ENCODE measurements at places on chromosomes 12 and 14.

- DNase-seq: no peak
These were observed 8.5 kb upstream of the BCL7A start for GRCh38 chr12:122013136-122013535.

- DNase-seq: peak; percentile 8
These were observed 21.3 kb upstream of the RFLNA start for GRCh38 chr12:124273630-124274029.

GRCh38 chr12:47098099-47098498 is 18.3 kb upstream of the AMIGO2 start:
- DNase-seq: no peak

GRCh38 chr12:121297435-121297991 is 1.0 kb upstream of the CAMKK2 start:
- DNase-seq: no peak

GRCh38 chr12:111269718-111270117 is 99.2 kb downstream of the PHETA1 start:
- no peak for DNase-seq

GRCh38 chr12:109962398-109962797 is 33.8 kb downstream of the GIT2 start:
- DNase-seq: no peak

- no peak for DNase-seq
These were observed 519.7 kb upstream of the TBX3 start for GRCh38 chr12:115203701-115204100.

DNA sequence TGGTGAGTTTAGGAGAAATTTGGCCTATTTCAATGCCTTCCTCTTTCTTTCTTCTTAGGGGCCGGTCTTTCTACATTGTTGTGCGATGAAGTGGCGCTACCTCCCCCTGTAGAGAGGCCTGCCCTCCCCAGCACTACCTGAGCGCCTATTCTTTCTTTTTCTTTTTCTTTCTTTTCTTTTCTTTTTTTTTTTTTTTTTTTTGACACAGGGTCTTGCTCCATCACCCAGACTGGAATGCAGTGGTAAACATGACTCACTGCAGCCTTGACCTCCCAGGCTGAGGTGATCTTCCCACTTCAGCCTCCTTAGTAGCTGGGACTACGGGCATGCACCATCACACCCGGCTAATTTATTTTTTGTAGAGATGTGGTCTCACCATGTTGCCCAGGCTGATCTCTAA is 136.1 kb upstream of the MAX start:
- no peak for DNase-seq

GRCh38 chr12:6195665-6196535 is 4.3 kb upstream of the CD9 start:
- DNase-seq: peak; percentile 66

GRCh38 chr12:45268672-45269411 is 52.9 kb downstream of the ANO6 start:
- DNase-seq: peak; percentile 75

DNA sequence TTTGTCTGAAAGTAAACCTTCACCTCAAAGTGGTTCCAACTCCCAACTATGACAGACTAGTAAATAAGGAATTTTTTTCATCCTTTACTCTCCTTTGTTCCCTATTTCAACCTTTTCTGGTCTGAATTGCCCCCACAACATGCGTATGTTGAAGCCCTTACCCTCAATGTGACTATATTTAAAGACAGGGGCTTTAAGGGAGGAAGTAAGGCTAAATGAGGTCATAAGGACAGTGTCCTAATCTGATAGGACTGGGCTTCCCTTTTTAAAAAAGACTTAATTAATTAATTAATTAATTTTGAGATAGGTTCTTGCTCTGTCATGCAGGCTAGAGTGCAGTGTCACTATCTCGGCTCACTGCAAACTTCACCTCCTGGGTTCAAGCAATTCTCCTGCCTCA is 86.3 kb downstream of the VCPKMT start:
- DNase-seq: no peak

GRCh38 chr12:59946635-59947034 is 350.8 kb downstream of the SLC16A7 start:
- DNase-seq: no peak

DNA sequence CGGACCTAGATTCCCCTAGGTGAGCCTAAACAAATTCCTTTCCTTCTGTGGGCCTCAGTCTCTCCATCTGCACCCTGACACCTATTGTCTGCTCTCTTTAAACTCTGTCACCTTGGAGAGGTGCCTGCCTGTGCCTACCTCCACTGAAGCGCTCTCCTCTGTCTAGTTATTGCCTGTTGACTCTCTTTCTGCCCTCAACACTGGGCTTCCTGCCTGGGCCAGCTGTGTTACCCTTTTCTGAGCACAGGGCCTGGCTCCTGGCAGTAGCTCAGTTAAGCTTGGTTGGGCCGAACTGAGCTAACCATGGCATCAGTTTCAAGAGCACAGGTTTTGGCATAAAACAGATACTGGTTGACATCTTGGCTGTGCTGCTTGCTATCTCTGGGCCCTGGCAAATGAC is 43.5 kb downstream of the PRMT8 start:
- no peak for DNase-seq

DNA sequence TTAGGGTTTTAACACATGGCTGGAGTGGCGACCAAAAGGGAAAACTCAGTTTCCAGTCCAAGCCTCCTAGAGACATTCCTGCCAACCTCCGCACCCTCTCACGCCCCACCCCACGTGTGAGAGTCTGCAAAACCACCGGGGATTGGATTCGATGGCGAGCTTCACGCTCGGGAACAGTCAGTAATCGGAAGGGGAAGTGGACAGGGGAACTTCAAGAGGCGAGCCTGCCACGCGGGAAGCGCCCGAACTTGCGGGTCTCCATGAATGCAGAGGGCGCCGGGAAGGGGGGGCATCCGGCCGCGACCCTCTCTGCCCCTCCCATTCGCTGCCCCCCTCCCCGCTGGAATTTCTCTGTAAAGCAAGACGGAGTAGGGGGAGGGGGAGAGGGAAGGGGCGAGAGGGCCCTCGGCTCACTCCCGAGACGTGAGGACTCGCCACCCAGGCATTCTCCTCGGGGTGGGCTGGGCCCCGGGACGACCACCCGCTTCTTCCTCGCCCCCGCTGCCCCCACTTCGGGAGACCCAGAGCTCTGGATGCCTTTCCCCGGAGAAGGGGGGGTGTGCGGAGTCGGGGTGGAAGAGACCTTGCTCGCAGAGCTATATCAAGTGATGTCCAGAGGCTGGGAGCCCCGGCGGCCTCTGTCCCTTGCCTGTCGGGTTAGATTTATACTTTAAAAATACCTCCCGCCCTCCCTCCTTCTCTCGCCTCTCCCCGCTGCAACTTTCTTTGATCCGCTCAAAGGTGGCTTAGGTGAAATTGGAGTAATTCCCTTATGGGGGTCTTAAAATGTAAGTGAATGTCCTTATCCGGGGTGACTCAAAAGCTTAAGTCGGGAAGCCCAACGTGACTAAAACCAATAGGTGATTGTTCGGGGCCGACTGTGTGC is 2.5 kb upstream of the CCND2 start:
- DNase-seq: no peak

DNA sequence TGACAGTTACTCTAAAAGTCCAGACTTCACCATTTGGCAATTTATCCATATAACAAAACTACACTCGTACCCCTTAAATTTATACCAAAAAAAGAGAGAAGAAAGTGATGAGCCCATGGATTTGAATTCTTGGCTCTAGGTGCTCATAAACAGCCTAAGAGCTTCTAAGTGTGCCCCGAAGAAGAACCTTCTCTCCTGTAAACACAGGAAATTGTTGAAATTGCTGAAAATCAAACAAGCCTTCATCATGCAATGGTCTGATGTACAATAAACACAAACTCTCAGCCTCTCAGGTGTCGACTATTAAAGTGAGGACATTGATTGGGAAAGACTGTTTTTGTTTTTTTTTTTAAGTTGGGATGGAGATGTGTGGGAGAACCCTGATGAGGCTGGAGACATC is 21.8 kb downstream of the PDE6H start:
- no peak for DNase-seq

- DNase-seq: no peak
These were observed 270.4 kb downstream of the ADAMTS20 start for GRCh38 chr12:43281563-43281962.

GRCh38 chr12:80406253-80406652 is 37.8 kb upstream of the PTPRQ start:
- DNase-seq: no peak

DNA sequence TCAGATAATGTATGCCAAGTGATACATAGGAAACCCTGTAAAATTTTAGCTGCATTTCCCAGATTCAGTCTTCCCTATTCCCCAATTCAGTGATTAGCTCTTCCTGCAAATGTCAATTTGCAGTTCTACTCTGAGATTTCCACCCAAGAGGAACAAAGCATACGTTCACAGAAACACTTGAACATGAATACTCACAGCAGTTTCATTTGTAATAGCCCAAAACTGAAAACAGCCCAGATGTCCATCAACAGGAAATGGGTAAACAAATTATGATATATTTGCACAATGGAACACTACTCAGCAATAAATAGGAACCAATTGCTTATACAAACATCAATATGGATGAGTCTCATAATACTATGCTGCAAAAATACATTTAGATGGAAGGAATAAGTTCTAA is 194.2 kb downstream of the GXYLT1 start:
- no peak for DNase-seq

DNA sequence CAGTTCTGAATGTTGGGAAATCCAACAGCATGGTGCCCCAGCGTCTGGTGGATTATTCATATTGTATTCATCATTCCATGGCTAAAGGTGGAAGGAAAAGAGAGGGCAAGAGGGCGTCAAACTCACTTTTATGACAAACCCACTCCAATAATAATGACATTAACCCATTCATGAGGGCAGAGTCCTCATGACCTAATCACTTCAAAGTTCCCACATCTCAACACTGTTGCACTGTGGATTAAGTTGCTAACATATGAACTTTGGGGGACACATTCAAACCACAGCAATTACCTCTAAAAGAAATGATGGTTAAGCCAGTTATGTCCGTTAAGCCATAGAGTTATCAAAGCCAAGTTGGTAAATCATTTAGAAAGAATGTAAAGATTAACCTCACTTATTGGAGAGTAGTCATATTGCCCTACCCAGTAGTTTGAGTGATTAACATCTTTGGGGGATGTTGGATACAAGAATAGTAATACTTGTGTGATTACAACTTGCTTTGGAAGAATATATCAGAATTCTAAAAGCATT is 212.4 kb upstream of the FLRT2 start:
- peak; percentile 27 for DNase-seq

DNA sequence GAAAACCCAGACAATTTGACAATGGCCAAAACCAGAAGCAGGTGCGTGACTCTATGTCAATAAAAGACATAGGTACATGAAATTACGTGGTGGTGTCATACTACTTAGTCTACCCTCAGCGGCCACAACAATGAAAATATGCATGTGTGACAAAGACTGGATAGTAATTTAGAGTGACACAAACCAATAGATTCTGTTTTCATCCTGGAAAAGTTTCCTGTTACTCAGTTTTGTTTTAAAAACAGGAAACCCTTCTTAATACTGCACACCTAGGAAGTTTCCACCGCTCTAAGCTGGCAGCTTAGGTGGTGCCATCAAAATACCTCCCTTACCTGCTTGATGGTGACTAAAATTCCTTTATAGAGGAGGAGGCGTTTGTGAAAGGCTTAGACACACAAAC is 15.1 kb downstream of the POU6F1 start:
- no peak for DNase-seq

GRCh38 chr12:120473807-120474615 is 4.5 kb upstream of the SRSF9 start:
- no peak for DNase-seq

DNA sequence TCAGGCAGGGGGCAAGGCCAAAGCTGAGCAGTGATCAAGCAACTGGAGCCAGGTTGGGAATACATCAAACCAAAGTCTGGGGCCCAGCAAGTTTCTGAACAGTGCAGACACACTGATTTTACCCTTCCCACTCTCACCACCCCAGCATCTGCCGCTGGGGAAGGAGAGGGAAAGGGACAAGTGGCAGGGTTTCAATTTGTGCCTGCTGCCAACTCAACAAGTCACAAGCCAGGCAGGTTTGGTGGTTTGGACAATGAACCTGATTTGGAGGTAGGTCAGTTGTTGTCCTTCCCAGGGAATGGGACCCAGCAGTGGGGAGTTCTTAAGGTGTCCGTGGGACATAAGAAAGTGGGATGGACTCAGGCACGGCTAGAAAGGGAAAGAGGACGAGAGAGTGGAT is 151.9 kb upstream of the NOS1 start:
- DNase-seq: no peak

- no peak for DNase-seq
These were observed 577.5 kb downstream of the ALG10 start for GRCh38 chr12:34599530-34600513.

- DNase-seq: no peak
These were observed 280.8 kb downstream of the RERGL start for GRCh38 chr12:17809206-17809605.

GRCh38 chr12:32455607-32456071 is 56.3 kb downstream of the FGD4 start:
- peak; percentile 92 for DNase-seq

DNA sequence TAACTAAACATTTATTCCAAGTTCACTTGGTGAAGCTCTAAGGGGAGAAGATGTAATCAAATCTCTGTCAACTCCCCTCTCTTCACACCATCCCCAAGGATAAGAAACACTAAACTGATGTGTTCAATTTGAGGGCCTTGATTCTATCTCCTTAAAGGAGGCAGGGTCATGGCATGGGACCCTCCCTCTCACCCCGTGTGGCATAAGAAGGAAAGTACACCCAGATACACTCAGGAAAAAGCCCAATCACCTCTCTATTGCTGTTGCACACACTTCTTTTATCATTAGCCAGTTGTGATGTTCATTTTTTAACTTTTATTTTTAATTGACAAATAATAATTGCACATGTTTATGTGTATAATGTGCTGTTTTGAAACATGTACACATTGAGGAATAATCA is 35.1 kb downstream of the WASHC3 start:
- DNase-seq: no peak

DNA sequence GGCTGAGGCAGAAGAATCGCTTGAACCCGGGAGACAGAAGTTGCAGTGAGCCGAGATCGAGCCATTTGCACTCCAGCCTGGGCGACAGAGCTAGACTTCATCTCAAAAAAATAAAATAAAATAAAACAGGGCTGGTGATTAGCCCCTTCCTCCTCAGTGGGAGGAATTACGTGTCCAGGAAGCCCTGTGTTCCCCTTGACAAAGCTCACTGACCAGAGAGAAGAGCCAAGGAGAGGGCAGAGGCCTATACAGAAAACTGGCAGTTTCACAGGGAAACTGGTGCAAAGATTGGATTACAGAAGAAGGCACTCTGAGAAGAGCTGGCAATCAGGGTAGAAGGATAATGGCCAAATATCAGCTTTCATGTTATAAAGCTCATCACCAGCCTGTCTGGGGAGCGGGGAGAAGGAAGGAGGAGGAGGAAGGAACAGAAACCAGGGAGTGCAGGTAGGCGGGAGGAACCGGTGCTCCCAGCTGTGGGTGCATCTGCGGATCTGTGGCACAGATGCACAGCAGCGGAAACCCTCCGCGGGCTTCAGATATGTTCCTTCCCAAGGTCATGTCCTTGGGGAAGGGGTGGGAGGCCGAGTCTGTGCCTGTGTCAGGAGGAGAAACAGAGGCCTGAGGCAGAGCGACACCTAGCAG is 6.7 kb downstream of the RAB15 start:
- no peak for DNase-seq

GRCh38 chr14:68807148-68807600 is 14.3 kb upstream of the ZFP36L1 start:
- DNase-seq: no peak

All from HS-27A (cell line).